Ureter (tissue), 1 donor: ENCODE measurements at places on chromosomes 2 and 18. TPM values are rescaled to one million over a fixed set of nuclear protein-coding genes. Genes with fewer than 3 reads are reported as not detected.

DNA sequence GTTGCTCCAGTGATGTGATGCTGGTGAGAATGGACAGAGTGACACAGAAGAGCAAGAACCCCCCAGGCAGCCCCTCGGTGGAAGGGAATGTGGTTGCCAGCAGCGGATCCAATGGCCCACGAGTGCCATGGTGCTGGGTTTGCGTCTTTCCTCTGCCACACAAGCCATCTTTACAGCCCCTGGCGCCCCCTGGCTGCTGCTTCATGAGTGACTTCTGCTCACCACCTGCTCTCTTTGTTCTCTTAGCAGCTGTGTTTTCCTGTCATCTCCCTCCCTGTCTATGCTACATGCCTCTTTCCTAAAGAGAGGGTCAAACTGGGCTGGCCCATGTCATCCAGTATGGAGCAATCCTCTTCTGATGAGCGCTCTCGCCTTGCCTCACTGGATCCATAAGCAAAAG lies 300.0 kb upstream of the SMIM21 start:
- DNase-seq: no peak

DNA sequence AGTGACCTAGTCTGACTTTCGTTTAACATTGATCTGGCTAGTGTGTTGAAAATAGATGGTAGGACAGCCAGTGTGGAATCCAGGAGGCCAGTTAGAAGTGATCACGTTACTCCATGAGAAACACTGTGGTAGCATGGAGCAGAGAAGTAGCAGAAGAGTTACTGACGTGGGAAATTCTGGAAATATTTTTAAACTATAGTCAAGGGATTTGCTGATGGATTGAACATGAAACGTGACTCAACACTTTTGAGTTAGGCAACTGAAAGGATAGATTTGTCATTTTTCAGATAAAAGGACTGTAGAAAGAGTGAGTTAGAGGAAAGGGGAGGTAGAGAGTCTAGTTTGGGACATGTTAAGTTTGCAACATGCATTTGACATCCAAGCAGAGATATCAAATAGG lies 130.4 kb downstream of the IRS1 start:
- no peak for DNase-seq

- no peak for DNase-seq
Observed at GRCh38 chr2:84639751-84640150, 123.5 kb downstream of the DNAH6 start.

- DNase-seq: no peak
Observed at GRCh38 chr2:229126066-229126465, 145.0 kb downstream of the PID1 start.

Gene FAM124B
- 1.9 TPM for total RNA-seq

Gene VAMP5
- total RNA-seq: 32.8 TPM

Gene YES1
- total RNA-seq: 42.0 TPM

Gene ABCB11
- 0.18 TPM for total RNA-seq
